ENCODE measurements at places on chromosomes 7 and 10.

DNA sequence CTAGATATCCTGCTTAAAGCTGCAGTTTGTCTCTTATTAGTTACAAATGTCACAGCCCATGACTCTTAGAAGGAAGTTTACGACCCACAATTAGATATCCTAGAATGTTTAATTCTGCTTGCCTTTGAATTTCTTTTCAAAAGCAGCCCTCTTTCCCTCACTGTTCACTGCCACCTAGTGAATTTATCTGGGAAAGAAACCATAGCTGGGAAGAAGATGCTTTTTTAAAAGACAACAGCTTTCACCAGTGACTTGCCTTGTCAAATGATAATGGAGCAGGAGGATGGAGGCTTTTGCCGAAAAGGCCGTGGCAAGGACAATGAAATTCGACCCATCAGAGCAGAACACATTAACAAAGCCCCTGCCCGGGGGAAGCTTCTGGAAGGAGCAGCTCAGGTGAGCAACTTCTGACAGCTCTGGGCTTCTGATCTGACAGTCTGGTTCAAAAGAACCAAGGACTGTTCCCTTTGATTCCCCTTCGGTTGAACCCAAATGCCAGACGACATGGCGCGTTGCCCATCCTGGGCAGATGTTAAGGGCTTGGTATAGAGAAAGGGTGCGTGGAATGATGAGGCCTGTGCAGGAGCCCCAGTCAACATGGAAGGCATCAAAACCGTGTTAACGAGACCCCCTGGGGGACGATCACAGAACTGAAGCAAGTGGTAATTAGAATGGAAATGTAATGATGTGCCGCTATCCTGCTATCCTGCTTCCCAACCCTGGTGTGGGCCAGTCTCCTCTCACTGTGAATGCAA, 236.8 kb downstream of the FRMD4A start:
- DNase-seq, result peak; percentile 40

DNA sequence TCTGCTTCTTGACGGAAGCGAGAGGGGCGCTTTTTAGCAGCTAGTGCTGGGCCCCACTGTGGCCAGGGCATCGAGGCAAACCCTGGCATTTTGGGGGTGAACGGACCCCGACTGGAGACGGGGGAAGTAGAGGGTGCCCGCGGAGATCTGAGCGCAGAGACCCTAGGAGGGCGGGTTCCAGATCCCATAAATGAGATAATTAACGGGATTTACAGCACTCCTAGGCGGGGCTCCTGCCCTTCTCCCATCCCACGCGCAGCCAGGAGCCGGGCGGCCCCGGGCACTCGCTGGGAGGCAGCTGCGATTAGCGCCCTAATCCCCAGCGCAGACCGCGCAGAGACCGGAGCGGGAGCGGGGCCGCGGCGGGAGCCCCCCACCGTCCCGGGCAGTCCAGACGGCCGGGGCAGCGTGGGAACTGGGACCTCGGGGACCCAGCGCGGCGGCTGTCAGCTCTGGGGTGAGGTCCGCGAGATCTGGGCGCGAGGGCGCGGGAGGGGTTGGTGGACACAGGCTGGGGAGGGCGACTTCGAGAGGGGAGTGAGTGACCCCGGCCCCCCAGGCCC, 735 bp downstream of the JCAD start:
- DNase-seq, result no peak

DNA sequence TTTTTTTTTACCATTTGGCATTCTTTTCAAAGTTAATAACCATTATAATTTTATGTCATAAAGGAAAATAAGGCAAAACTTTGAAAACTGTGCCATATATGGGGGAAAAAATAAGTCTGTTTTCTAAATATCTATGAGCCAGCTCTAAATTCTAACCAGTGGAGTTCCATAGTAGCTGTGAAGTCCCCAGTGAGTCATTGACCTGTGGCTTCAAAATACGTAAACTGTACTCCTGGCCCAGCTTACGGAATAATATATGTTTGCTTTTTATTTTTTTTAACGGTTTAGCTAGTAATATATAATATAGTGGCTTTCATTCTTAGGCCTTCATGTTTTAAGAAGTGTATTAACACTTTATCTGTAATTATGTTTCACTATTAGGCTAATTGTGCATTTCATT, 20.5 kb downstream of the ZRANB1 start:
- DNase-seq, result no peak

GRCh38 chr10:72076756-72077155, 11.6 kb downstream of the SPOCK2 start:
- DNase-seq, result no peak

GRCh38 chr10:118868589-118868988, 113.8 kb upstream of the CACUL1 start:
- DNase-seq, result no peak

DNA sequence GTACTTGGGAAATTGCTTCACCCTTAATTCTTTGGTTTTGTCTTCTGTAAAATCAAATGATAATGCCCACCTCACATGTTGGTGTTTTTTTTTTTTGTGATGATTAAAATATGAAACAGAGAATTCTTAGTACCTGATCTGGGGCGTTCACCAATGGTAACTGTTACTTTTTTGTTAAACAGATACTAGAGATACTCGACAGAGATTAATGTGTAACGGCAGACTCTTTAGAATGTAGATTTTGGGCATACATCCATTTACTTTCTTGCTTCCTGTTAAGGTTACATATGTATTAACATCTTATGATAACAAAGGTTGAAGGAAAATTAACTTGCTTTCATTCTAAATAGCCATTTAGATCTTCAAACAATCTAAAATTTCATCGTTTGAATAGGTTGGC, 23.3 kb downstream of the PLXDC2 start:
- no peak for DNase-seq

DNA sequence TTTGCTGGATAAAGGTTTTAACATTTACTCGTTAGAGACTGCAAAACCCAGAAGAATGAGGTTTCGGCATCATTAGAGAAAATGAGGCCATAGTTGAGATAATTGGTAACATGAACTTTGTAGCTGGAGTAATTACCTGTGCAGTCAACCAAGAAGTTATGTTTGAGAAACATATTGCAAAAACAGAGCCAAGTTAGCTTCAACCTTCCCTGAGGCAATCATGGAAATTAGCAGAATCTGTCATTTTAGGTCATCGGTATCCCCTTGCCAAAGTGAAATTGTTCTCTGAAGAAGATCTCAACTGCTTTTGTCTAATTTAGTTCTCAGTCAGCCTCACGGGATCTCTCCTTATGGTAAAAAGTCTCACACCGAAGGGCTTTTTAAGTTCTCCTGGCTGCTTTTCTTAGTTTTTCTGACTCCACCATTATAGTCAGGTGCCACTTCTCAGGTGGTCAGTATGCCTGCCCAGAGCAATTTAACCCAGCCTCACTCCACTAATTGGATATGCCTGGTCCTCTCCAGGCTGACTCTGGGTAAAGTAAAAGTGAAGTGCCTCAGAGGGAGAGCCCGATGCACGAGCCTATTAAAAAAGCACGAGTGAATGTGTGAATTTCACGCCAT, 52.5 kb downstream of the NRCAM start:
- no peak for DNase-seq

- no peak for DNase-seq
These were observed 27.4 kb downstream of the WDR37 start for GRCh38 chr10:1083581-1083980.

- peak; percentile 61 for DNase-seq
These were observed 155.4 kb downstream of the NEURL1 start for GRCh38 chr10:103648636-103649532.

- DNase-seq, result no peak
These were observed 221.5 kb upstream of the GHITM start for GRCh38 chr10:83917537-83918506.

GRCh38 chr10:98328163-98328562, 60.2 kb upstream of the LOXL4 start:
- DNase-seq, result no peak

GRCh38 chr10:33101392-33101787, 143.4 kb upstream of the ITGB1 start:
- no peak for DNase-seq

- no peak for DNase-seq
These were observed 126.4 kb downstream of the GNAT3 start for GRCh38 chr7:80385508-80385907.

DNA sequence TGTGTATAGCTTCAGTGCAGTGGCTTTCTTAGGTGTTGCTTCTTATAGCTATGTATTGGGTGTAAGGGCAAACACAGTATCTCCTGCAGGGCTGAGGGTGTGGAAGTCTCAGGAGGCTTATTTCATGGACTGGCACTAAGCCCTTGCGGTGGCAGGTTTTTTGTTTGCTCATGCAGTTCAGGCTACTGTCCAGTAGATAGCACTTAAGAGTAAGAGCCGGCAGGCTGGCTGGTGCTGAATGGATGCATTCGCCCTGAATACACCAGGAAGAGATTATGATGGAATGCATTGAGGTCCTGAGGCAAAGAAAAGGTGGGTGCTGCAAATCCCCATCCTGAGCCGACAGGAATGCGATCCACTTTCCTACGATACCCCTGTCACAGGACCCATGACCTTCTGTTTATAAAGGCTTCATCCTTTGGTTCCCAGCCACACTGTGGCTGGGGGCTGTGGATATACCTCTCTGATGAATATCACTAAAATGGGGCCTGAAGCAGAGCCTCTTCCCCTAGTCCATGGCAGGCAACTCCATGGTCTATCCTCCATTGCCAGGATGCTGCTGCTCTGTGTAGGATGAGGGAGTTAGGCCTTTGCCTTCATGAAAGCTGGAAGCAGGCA, 44.9 kb downstream of the ANXA8 start:
- peak; percentile 20 for DNase-seq

DNA sequence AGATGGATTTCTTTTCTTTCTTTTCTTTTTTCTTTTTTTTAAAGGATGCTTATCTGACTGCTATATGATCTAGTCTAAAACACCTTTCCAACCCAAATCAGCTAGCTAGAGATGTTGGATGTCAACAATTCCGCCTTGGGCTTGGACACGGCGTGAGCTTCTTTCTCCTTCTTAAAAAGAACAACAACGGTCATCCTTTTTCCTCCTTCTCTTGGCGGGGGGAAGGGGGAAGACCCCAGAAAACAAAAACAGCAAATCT, 1.0 kb downstream of the BEND7 start:
- no peak for DNase-seq

DNA sequence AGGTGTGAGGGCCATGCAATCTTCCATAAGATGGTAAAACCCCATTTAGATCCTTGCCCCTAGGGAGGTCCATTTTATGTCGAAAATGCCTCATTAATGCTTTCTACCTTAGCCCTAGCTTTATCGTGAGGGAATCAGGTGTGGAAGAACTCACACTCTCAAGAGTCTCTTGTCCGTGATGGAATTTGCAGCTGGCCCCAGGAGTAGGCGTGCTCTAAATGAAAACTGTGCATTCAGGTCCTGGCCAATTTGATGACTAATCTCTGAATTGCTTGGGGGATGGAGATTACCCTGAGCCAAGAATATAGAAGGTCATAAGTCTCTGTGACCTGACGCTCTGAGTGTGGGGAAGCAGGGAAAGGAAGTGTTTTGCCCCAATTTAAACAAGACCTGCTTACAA, 6.6 kb downstream of the C10orf90 start:
- peak; percentile 57 for DNase-seq

Data from fibroblast of skin of left quadriceps (primary cell).